Neural progenitor cell (in vitro differentiated cells): ENCODE measurements at places on chromosomes 2 and 18. TPM values are rescaled to one million over a fixed set of nuclear protein-coding genes. Genes with fewer than 3 reads are reported as not detected.

GRCh38 chr18:24518596-24518995, 58.2 kb downstream of the HRH4 start:
- no peak for DNase-seq

GRCh38 chr2:238378230-238379095, 48.3 kb upstream of the ASB1 start:
- no peak for DNase-seq

- no peak for DNase-seq
Observed at GRCh38 chr18:77512152-77512551, 262.5 kb downstream of the GALR1 start.

GRCh38 chr2:16958266-16958665, 292.6 kb upstream of the CYRIA start:
- no peak for DNase-seq

DNA sequence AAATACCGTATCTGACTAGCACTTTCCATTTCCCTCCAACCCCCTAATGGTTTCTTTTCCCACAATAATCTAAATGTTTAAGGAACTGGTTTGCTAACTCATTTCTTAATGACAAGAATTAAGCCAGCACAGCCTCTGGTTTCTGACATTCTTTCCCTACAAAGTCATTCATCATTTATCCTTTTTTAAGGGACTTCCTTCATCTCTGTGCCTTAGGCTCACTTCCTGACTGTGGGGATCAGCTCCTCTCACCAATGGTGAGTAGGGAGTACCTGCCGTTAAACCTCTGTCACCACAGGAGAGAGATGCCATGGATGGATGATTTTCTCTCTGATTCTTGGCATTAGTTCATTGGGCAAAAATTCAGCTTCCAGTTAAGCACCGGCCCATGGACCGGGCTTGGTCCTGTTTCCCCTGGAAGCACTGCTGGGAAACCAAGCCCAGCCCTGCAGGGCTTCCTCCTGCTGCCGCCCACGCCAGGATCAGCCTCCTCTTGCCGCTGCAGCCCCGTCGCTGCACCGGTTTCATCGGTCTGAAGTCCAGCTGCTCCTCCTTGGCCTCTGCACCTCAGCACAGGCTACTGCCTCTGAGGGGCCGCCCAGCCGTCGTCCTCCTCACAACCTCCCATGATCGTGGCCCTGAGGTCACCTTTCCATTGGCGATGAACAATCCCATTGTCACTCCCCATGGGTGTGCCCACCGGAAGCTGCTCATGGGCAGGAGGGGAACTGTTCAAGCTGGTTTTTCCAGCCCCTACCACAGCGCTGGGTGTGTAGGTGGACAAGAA, 64.0 kb upstream of the ZNF516 start:
- DNase-seq = no peak

Gene KIF5C
- total RNA-seq = 53.0 and 63.1 TPM in 2 replicates

DNA sequence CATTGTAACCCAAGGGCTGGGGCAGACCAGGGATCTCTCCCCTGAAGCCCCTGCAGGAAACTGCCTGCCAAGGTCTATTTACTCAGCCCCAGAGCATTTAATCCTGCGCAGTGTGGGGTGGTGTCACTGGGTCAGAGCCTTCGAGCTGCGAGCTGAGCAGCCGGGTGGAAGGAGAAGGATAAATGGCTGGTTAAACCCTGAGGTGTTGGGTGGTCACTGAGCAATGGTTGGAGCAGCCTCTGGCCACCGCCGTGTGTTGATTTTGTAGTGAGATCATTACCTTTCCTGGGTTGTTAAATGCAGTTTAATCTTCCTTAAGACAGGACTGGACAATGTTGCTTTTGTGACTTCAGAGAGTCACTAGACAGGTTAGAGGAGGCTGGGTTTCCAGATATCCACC, 98.1 kb downstream of the SETBP1 start:
- peak; percentile 37 for DNase-seq

Gene TFPI
- total RNA-seq = 12.9 and 16.6 TPM in 2 replicates

Gene PLEKHH2
- total RNA-seq = 7.9 and 11.2 TPM in 2 replicates

Gene NLRC4
- not detected in 2 replicates for total RNA-seq

Gene CCDC74B
- total RNA-seq = 8.8 and 13.8 TPM in 2 replicates

Gene PRKAG3
- total RNA-seq = not detected in 2 replicates

Gene ASIC4
- 0.26 and 2.4 TPM in 2 replicates for total RNA-seq

GRCh38 chr2:104654811-104655210, 199.1 kb upstream of the POU3F3 start:
- no peak for DNase-seq

DNA sequence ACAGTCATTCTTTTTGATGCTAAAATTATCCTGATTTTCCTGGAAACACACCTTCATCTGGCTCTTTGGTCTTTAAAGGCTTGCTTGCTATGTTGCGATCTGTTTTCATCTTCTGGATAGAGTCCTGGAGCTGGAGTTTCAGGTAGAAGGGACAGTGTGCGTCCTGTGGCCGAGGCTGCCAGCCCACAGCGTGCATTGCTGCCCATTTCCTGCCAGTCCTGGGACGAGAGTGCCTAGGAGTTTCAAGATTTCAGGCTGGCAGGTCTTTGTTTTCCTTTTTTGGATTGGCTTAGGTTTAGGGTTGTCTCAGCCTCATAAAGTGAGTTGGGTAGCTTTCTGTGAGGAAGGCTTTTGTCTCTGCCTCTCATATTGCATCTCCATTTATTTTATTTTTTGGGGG, 14.5 kb downstream of the DGKD start:
- no peak for DNase-seq

Gene VIT
- total RNA-seq = not detected in 2 replicates

Gene COBLL1
- total RNA-seq = 1.0 and 4.3 TPM in 2 replicates

DNA sequence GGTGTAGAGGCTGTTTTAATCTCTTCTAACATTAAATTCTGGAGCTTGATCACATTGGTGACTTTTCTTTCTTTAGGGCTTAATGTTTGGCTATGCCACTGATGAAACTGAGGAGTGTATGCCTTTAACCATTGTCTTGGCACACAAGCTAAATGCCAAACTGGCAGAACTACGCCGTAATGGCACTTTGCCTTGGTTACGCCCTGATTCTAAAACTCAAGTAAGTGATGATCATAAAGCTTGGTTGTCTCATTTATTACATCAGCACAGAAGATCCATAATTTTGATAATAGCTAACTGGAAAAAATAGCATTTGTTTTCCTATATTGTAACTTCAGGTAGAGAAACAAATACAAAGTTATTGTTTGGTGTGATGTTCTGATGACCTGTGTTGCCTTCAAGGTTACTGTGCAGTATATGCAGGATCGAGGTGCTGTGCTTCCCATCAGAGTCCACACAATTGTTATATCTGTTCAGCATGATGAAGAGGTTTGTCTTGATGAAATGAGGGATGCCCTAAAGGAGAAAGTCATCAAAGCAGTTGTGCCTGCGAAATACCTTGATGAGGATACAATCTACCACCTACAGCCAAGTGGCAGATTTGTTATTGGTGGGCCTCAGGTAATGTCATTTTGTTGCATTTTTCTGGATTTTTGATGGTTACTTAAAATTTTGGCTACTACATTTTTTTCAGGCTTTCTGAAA, 2.9 kb downstream of the MAT2A start:
- DNase-seq = no peak

GRCh38 chr2:113227698-113228097, 51.0 kb downstream of the PAX8 start:
- no peak for DNase-seq

Gene VWC2L
- total RNA-seq = not detected in 2 replicates

- DNase-seq = no peak
Observed at GRCh38 chr2:20196053-20196656, 28.8 kb downstream of the SDC1 start.

Gene ST8SIA3
- 0.65 and 1.2 TPM in 2 replicates for total RNA-seq

GRCh38 chr2:240211598-240212424, 71.4 kb upstream of the OTOS start:
- DNase-seq = no peak

DNA sequence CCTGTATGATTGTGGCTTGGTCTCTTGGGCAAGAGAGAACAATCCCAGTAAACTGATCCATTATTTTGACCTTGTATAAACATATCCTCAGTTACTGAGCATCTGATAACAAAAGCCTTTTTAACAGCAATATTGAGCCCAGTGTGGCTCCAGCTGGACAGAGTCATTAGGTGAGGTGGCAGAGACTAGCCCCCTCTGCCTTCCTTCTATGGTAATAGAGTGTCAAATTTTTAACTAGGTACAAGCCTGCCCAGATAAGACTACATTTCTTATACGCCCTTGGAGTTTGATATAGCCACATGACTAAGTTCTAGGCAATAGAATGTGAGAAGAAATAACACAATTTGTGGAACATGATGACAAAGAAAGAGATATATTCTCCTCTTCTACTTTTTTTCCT, 56.2 kb downstream of the HNMT start:
- DNase-seq = no peak

DNA sequence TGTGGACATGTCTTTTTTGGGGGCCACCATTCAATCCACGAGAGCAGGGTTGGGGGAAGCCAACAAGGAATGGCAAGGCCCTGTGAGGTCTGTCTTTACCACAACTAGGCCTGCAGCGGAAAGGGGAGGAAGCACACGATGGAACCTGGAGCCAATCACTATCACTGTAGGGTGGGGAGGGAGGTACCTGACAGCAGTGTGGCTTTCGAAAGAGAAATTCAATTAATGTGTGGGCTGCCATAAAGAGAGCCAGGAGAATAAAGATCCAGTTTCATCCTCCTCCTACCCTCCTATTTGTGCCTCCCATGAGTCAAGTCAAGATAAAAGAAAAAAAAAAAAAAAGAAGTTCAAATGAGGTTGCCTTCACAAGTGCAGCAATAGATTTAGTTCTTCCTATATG, 18.9 kb upstream of the RBMS1 start:
- no peak for DNase-seq

DNA sequence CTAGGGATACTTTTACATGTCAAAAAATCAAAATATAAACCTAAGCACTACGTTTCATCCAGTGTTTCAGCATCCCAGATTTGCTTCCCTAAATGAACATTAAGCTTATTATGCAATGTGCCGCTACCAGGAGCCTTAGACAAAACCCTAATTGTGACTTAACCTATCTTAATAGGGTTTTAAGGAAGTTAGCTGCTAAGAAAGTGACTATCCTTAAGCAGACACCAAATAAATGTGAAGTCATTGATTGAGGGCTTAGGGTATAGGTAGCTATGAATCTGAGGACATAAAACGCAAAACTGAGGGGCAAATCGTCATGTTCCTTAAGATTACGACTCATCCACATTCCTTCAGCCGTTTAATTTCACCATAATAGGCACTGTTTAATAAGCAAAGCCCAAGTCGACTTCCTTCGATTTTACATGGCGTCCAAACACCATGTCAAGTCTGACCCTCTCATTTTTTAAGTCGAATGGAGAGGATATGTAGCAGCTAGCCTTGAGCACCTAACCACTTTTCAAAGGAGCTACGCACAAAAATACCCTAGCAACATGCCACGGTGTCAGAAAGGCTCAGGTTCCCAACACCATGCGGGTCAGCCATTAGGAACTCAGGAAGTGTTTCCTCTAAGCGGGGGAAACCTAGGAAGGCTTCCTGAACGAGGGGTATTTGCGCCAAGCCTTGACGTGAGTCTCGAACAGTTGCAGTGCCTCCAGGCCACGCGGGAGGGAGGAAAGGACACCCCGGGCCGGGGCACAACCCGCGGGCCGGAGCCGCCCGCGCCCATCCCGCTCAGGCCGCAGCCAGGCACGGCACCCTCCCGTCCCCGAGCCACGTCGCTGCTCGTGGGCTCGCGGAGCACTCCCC, 1.0 kb downstream of the HDLBP start:
- DNase-seq = no peak

DNA sequence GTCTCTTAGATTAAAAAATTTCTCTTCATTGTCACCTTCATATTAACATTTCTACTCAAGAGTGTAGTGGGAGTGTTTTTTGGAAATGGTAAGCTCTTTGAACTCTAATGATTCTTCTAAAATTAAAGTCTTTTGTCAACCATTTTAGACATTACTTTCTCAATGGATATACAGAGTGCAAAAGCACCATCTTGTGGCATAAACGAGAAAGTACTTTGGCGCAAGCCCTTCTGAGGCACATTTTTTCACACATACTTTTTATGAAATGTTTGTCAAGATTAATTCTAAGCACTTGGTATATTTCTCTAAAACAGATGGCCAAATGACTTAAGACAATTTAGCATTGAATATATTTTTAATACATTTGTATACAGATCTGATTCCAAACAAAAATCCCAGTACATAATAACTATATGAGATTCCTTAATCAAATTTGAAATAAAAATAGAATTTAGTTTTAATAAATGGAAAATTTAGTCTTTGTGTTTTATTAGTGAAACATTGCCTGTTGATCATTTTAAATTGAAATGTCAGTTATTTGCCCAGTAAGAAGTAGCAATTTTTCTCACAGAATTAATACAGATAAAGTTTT, 63.3 kb upstream of the GALNT5 start:
- peak; percentile 60 for DNase-seq

DNA sequence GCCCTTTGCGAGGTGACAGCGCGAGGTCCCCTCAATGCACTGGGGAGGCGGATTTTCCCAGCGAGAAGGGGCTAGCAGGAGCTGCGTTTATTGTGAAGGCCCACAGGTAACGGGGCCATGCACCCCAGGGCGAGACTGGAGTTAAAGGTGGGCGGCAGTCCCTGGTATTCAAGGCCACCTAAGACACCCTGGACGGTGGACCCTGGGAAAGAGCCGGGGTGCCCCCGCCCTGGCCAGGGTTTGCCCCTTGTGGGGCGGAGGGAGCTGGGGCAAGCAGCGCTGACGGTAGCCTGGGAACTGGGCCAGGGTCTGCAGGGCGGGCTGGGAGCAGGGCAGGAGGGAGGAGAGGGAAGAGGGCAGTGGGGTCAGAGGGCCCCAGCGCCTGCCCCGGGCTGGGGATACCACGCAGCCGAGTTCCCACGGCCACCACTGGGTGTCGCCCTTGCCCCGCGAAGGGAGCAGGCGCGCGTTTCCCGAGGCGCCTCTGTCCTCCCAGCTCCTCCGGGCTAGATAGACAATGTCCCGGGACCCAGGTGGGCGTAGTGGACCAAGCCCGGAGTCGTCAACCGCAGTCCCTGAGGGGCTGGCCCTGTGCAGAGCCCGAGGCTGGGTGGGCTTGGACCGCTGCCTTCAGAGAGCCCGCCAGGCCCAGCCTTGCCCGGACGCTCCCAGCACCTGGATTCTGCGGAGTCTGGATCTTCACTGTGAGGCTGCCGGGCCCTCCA, 80.2 kb downstream of the SMAD4 start:
- peak; percentile 81 for DNase-seq

Gene DOCK10
- 1.1 and 1.5 TPM in 2 replicates for total RNA-seq

DNA sequence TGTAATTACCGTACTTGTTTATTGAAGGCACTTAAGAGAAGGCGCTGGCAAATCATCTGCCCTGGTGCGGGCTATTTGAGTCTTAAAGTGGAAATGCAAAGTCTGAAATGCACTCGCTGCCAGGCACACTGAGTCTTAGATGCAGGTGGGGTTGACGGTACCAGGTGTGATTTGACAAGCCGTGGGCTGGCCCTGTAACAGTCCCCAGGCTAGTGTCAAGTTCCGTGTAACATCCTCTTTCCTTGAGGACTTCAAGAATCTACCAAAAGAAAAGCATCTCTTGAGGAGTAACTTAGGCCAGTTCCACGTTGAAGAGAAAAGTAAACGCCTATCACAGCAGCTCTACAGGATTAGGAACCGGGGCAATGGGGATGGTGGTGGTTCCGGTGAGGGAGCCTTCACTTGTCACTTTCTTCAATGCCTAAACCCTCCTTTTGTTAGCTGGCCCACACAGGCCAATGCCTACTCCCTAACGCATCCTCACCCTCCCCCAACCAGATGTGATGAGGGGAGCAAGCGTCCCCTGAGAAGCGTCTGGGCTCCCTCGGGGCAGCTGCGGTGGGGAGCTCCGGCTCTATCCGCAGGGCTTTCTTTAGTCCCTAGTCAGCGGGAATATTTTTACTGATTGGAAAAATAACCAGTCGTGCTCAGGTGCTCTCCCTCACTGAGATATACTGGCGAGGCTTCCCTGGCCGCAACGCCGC, 1.5 kb upstream of the UGP2 start:
- DNase-seq = peak; percentile 91

GRCh38 chr18:66641056-66641455, 37.2 kb upstream of the CDH19 start:
- no peak for DNase-seq

Gene CCDC148
- 4.2 and 9.3 TPM in 2 replicates for total RNA-seq
